WTC11 (cell line): ENCODE measurements at places on chromosomes 6 and 20. TPM values are rescaled to one million over a fixed set of nuclear protein-coding genes. Genes with fewer than 3 reads are reported as not detected.
A peak's percentile ranks its signal among the peaks of the same experiment; 100 is the strongest.

Gene GABRR1
- total RNA-seq, result 0.23 to 0.30 TPM (median 0.24 TPM) in 3 replicates

Gene MDFI
- total RNA-seq, result 63.2 to 86.2 TPM (median 74.6 TPM) in 3 replicates

- H3K27ac ChIP-seq, result no peak overlapping the region
- no peaks in the 10 kb centered on the region for H3K36me3 ChIP-seq
- H3K27me3 ChIP-seq, result no peaks in the 10 kb centered on the region
- H3K4me3 ChIP-seq, result no peak overlapping the region
Observed at GRCh38 chr20:46416421-46416820, 10.0 kb upstream of the ELMO2 start.

DNA sequence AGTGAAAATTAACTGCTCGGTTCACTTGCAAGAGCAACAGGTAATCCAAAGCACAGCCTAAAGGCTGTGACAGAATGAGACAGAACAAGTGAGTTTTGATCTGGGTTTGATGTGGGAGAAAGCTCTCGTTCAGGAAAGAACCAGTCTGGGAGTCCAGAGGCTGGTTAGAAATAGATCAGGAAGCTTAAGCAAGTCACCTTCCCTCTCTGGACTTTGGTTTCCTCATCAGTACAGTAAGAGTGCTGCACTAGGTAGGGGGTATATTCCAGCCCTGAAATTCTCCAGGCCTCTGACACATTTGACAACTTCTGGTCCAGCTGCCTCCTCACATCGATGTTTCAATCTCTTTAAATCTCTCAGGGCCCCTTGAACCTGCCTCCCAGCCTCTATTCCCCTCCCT, 33.7 kb upstream of the MDGA1 start:
- peaks cover 21% of the 10 kb centered on the region for H3K27me3 ChIP-seq
- no peak overlapping the region for H3K27ac ChIP-seq
- 0 out of 2 replicates have a peak, but pooled peaks cover 11% of the 10 kb centered on the region for H3K4me1 ChIP-seq
- no peak overlapping the region for H3K4me3 ChIP-seq
- no peaks in the 10 kb centered on the region for H3K36me3 ChIP-seq

DNA sequence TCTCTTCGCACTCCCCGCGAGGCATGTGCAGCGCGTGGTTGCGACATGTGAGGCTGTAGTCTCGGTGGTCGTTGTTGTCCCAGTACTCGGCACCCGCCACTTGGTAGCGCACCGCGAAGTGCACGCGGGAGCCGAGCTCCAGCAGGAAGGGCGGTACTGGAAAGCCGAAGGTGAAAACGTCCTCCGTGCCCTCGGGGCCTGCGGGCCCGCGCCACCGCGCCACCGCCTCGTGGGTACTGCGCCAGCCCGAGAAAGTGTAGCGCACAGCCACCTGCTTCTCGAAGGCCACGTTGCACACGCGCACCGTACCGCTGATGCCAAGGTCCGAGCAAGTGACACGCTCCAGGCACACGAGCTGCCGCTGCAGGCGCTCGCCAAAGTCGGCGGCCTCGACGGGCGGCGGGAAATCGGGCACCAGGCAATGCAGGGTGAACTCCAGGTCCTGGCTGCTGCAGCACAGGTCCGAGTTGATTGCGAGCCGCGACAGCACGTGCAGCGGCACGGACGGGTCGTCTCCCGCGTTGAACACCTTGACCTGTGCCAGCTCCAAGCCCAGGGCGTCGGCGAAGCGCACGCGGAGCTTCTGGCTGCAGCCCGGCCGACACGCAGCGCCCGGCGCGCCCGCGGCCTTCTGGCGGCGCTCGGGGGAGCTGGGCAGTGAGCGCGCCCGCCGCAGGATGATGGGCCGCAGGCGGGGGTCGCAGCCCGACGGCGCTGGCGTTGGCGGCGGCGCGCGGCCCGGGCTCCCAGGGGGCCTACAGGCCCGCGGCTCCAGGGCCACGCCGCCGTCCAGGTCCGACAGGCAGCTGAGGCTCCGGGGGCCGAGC, 840 bp downstream of the PPP1R3D start:
- peak overlapping the region; percentile 77 for H3K4me3 ChIP-seq
- DNase-seq, result peak; percentile 43
- peaks cover 47% of the 10 kb centered on the region for H3K27me3 ChIP-seq
- peaks cover 10% of the 10 kb centered on the region for H3K36me3 ChIP-seq

DNA sequence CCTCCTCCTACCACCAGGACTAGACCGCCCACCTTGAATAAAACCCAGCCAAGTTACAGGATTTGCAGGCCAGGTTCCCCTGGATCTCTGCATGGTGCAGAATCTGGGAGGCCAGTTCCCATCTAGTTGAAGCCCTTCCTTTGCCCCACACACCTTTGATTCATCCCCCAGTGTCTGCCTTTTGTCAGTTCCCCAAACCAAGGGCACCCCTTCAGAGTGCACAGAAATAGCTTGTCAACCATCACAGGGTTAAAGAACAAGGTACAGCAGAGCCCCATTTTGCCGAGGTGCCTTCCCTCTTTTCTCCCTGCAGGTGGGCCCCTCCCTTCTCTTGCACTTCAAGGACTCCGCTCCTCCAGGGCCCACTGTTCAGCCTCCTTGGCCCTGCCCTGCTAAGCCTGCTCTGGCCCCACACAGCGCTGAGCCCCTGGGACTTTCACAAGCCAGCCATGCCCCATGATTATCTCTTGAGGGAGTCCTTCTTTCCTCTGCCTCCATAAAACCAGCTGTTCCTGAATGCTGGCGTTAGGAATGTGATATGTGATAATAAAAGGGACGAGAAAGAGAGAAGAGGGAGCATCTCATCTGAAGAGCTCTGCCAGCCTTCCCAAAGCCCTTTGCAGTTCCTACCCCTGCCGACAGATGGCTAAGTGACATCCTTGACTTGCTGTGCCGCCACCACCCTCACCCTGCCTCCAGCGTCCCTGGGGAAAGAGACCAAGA, 280.3 kb downstream of the CDC5L start:
- H3K27ac ChIP-seq, result peak overlapping the region; percentile 62; the same call in 1 of the 2 replicates
- peaks cover 86% of the 10 kb centered on the region for H3K4me1 ChIP-seq
- no peaks in the 10 kb centered on the region for H3K36me3 ChIP-seq
- no peaks in the 10 kb centered on the region for H3K27me3 ChIP-seq
- peak; percentile 68 for DNase-seq

DNA sequence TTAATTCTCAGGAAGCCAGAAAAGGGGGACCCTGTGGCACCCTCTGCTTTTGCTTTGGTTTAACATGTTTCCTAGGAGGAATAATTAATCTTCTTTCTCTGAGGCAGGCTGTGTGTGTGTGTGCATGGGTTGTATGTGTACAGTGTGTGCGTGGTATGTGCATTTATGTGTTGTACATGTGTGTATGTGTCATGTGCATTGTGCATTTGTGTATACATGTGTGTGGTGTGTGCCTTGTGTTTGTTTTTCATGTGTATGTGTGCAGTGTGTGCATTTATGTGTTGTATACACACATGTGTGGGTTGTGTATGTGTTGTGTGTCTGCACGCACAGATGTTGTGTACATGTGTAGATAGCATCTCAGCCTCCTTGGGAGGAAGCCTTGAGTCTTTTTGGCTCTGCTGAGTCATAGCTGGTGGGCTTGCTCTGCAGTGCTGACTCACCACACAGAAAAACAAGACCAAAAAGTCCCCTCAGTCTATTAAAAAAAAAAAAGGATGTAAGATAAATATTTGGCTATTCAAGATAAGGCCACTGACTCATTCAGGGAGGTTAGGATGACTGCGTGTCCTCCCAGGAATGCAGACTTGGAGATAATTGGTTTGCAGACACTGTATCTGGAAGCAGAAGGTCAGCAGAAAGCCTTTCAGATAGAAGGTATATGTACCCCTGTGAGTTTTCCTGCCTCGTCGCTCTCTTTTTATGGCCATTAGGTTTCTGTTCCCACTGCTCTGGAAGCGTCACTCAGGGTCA, 58.6 kb downstream of the SYNJ2 start:
- H3K27me3 ChIP-seq, result no peaks in the 10 kb centered on the region; the same call in 1 of the 2 replicates
- H3K4me1 ChIP-seq, result peaks cover 13% of the 10 kb centered on the region
- peak overlapping the region; percentile 55 for H3K27ac ChIP-seq

Gene SNAI1
- total RNA-seq, result 7.0 to 8.7 TPM (median 7.9 TPM) in 3 replicates

Gene LAMA4
- total RNA-seq, result 1.6 to 2.6 TPM (median 1.7 TPM) in 3 replicates

DNA sequence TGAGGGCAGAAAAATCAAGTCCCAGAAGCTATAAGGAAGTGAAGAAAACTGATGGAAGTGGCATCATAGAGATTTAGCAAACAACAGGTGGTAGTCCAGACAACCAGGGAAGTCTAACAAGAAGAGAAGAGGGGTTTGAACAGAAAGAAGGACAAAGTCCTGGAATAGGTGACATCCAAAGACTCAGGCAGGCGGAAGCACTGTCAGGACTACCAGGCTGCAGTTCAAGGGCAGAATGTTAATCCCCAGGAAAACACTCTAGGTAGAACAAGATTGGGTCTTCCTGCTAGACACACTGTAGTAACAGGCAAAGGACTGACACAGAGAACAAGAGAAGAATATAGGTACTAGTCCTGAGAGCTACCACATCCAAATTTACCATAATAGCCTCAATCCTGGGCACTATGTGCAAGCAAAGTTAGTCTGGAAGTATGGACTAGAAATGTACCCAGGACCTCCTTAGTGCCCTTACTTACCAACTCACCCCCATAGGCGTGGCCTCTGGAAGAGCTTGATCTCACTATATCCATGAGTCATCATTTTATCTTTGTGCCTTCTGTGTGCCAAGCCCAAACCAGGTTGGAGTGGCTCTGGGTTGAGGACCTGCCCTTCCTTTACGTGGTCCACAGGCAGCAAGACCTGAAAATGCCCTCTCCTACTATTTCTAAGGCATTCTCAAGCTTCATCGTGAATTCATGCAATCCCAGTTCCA, 2.2 kb upstream of the EPB41L2 start:
- no peaks in the 10 kb centered on the region for H3K36me3 ChIP-seq
- peaks cover 17% of the 10 kb centered on the region for H3K27me3 ChIP-seq
- H3K4me3 ChIP-seq, result no peak overlapping the region
- H3K27ac ChIP-seq, result no peak overlapping the region
- H3K4me1 ChIP-seq, result peaks cover 28% of the 10 kb centered on the region

Gene PBOV1
- not detected in 3 replicates for total RNA-seq

- no peak overlapping the region for H3K27ac ChIP-seq
- peaks cover 27% of the 10 kb centered on the region for H3K4me1 ChIP-seq
- no peak overlapping the region for H3K4me3 ChIP-seq
- H3K27me3 ChIP-seq, result no peaks in the 10 kb centered on the region
- H3K36me3 ChIP-seq, result no peaks in the 10 kb centered on the region
Observed at GRCh38 chr6:168090706-168091105, 11.7 kb upstream of the FRMD1 start.

DNA sequence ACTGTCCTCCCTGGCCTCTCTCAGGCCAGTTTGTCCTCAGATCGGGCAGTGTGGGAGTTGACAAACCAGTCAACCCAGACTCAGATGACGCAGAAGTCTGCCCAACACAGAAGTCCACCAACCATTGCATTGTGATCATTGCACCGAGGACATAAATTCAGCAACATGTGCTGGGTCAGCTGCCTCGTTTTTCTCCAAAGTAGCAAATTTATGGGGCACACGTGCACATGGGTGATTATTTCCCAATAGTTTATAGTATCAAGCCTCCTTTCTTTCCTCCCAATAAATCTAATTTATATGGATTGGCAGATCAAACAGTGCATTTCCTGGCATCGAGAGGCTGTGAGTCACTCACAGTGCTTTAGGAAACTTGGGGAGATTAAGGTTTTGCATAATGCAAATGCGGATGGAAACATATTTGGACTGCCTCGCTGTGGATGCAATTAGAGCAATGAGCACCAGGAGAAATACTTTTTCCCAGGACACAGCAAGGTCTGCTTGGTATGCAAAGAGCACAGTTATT, 413.7 kb upstream of the SULF2 start:
- H3K4me1 ChIP-seq, result peaks cover 10% of the 10 kb centered on the region
- DNase-seq, result no peak
- no peak overlapping the region for H3K27ac ChIP-seq
- no peaks in the 10 kb centered on the region for H3K36me3 ChIP-seq
- no peaks in the 10 kb centered on the region for H3K27me3 ChIP-seq

GRCh38 chr20:57383447-57384347, 7.5 kb upstream of the RBM38 start:
- peaks cover 8% of the 10 kb centered on the region; the same call in 1 of the 2 replicates for H3K36me3 ChIP-seq
- no peak overlapping the region for H3K27ac ChIP-seq
- H3K4me3 ChIP-seq, result no peak overlapping the region
- DNase-seq, result no peak

Gene OR2H1
- not detected in 3 replicates for total RNA-seq

- H3K4me1 ChIP-seq, result no peaks in the 10 kb centered on the region
- no peaks in the 10 kb centered on the region for H3K27me3 ChIP-seq
- no peak for DNase-seq
Observed at GRCh38 chr6:2891768-2892170, 11.3 kb downstream of the SERPINB9 start.

DNA sequence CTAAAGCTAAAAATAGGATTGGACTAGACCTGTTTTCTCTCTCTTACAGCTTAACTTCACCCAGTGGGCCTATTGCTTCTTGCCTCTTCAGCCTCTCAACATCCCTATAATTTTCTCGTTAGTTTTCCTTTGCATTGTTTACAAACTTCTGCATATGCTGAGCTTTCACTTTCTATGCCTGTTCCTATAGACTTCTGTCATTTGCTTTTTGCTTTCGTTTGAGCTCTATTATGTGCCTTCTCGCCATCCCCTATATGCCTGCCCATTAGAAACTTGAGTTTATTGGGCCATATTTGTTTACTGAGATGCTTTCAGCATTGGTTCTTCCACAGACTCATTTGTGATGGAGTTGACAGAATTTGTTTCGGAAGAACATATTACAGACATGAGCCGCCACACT, 40.9 kb downstream of the NCOA7 start:
- no peaks in the 10 kb centered on the region for H3K36me3 ChIP-seq
- H3K4me1 ChIP-seq, result peaks cover 20% of the 10 kb centered on the region
- H3K4me3 ChIP-seq, result no peak overlapping the region
- no peaks in the 10 kb centered on the region for H3K27me3 ChIP-seq
- DNase-seq, result no peak
- H3K27ac ChIP-seq, result no peak overlapping the region

Gene HMGCLL1
- 0.09 to 0.32 TPM (median 0.11 TPM) in 3 replicates for total RNA-seq

Gene BMP6
- total RNA-seq, result 1.0 to 1.2 TPM (median 1.1 TPM) in 3 replicates

Gene PDE10A
- 2.3 to 3.1 TPM (median 3.0 TPM) in 3 replicates for total RNA-seq

GRCh38 chr6:39224523-39225182, 4.6 kb downstream of the KCNK5 start:
- H3K4me1 ChIP-seq, result peaks cover 87% of the 10 kb centered on the region
- H3K4me3 ChIP-seq, result peak overlapping the region; percentile 29; the same call in 1 of the 2 replicates
- H3K27me3 ChIP-seq, result no peaks in the 10 kb centered on the region
- peaks cover 44% of the 10 kb centered on the region for H3K36me3 ChIP-seq

GRCh38 chr6:111957623-111958315, 84.5 kb upstream of the FYN start:
- no peaks in the 10 kb centered on the region for H3K27me3 ChIP-seq
- no peaks in the 10 kb centered on the region; the same call in 1 of the 2 replicates for H3K4me1 ChIP-seq
- no peak overlapping the region for H3K27ac ChIP-seq
- peak; percentile 56 for DNase-seq

- H3K4me1 ChIP-seq, result peaks cover 17% of the 10 kb centered on the region
- H3K27ac ChIP-seq, result peak overlapping the region; percentile 12; the same call in 1 of the 2 replicates
- H3K27me3 ChIP-seq, result no peaks in the 10 kb centered on the region
Observed at GRCh38 chr6:104623052-104623690, 236.5 kb downstream of the HACE1 start.

Gene EDN1
- 0.50 to 1.0 TPM (median 0.80 TPM) in 3 replicates for total RNA-seq
